ENCODE measurements at places on chromosomes 7 and 10. TPM values are rescaled to one million over a fixed set of nuclear protein-coding genes. Genes with fewer than 3 reads are reported as not detected.

Gene ANKIB1
- 36.5 TPM for total RNA-seq

Gene EEPD1
- total RNA-seq, result 32.8 TPM

DNA sequence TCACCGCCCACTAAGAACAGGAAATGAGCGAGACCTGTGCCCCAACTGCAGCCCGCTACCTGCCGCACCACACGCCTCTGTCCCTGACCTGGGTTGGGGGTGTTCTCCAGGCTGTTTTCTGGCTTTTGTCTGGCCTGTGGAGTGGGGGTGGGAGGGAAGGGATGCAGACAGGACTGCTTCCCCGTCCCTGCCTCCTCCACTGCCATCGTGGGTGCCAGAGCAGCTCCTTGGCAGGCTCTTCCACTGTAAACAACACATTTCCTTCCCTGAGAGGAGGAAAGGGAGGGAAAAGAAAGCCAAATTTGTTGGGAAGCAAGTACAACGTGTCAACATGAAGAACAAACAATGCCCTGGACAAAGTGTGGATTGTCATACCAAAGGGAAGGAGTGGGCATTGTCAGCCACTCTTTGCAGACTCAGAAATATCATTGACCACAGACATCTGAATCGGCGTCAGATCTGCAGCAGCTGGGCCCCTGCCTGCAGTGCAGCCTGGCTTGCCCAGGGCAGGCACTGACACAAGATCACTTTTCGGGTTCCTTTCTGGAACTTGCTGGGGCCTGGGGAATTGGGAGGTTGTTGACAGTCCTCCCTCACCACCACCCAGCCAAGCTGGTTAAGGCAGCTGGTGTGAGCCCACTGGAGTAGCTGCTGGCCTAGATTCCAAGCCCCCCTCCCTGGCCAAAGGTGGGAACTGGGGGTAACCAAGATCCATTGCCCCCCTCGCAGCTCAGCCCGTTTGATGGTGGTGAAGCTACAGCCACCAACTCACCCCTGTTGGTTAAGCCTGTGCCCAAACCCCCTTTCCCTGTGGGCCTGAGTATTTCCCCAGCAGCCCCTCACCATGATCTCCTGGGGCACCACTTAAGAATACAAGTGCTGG, 22.6 kb upstream of the TRIM8 start:
- no peaks in the 10 kb centered on the region for H3K27me3 ChIP-seq
- peaks cover 22% of the 10 kb centered on the region for H3K36me3 ChIP-seq
- peak overlapping the region; percentile 46 for H3K27ac ChIP-seq
- peaks cover 38% of the 10 kb centered on the region for H3K4me1 ChIP-seq
- DNase-seq, result no peak

DNA sequence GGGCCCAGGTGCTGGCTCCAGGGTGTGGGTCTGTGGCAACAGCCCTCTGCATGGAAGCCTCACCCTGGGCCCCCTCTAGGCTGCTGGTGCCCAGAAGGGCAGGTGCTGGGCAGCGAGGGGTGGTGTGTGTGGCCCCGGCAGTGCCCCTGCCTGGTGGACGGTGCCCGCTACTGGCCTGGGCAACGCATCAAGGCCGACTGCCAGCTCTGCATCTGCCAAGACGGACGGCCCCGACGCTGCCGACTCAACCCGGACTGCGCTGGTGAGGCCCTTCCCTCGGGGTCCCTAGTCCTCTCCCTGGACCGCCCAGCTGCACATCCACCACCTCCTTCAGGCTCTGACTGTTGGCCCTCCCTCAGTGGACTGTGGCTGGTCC, 18.8 kb upstream of the ZNF467 start:
- peaks cover 18% of the 10 kb centered on the region for H3K27me3 ChIP-seq
- H3K4me1 ChIP-seq, result peaks cover 4% of the 10 kb centered on the region
- H3K36me3 ChIP-seq, result no peaks in the 10 kb centered on the region
- no peak overlapping the region for H3K27ac ChIP-seq

GRCh38 chr7:73626814-73627213, 2.5 kb upstream of the MLXIPL start:
- no peak overlapping the region for H3K4me3 ChIP-seq
- no peak overlapping the region for H3K27ac ChIP-seq
- H3K4me1 ChIP-seq, result peaks cover 13% of the 10 kb centered on the region
- DNase-seq, result no peak
- no peaks in the 10 kb centered on the region for H3K36me3 ChIP-seq

GRCh38 chr7:2192831-2193534, 39.8 kb downstream of the MAD1L1 start:
- no peaks in the 10 kb centered on the region for H3K27me3 ChIP-seq
- no peak overlapping the region for H3K27ac ChIP-seq
- H3K36me3 ChIP-seq, result peaks cover 28% of the 10 kb centered on the region
- no peak for DNase-seq
- no peak overlapping the region for H3K4me3 ChIP-seq
- peaks cover 19% of the 10 kb centered on the region for H3K4me1 ChIP-seq

Data from thymus (tissue), 14 donors.